Heart right ventricle (tissue), 16 donors: ENCODE measurements at places on chromosomes 2 and 18. TPM values are rescaled to one million over a fixed set of nuclear protein-coding genes. Genes with fewer than 3 reads are reported as not detected.
A peak's percentile ranks its signal among the peaks of the same experiment; 100 is the strongest.

The PAX3 gene
- not detected for total RNA-seq

The CCBE1 gene
- total RNA-seq: 3.6 TPM

The ELMOD3 gene
- total RNA-seq: 9.6 TPM

- H3K4me1 ChIP-seq: no peaks in the 10 kb centered on the region
- H3K36me3 ChIP-seq: peaks cover 5% of the 10 kb centered on the region
- no peaks in the 10 kb centered on the region for H3K27me3 ChIP-seq
These were observed 227.4 kb downstream of the ATAD2B start for GRCh38 chr2:23699580-23699925.

DNA sequence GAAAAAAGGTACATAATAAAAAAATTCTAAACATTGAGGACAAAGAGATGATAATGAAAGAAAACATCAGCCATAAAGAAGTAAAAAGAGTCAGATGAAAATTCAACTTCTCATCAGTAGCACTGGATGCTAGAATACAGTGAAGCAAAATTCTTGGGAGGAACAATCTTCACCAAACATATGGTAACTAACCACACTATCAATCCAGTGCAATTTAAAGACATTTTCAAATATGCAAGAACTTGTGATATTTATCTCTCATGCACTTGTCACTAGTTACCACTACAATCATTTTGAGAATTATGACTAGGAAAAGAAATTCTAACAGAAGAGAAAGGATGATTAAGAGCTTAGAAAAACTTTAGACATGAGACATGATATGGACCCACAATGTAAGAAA, 127.4 kb downstream of the RTTN start:
- DNase-seq: no peak
- no peaks in the 10 kb centered on the region for H3K4me1 ChIP-seq
- H3K27ac ChIP-seq: no peak overlapping the region

DNA sequence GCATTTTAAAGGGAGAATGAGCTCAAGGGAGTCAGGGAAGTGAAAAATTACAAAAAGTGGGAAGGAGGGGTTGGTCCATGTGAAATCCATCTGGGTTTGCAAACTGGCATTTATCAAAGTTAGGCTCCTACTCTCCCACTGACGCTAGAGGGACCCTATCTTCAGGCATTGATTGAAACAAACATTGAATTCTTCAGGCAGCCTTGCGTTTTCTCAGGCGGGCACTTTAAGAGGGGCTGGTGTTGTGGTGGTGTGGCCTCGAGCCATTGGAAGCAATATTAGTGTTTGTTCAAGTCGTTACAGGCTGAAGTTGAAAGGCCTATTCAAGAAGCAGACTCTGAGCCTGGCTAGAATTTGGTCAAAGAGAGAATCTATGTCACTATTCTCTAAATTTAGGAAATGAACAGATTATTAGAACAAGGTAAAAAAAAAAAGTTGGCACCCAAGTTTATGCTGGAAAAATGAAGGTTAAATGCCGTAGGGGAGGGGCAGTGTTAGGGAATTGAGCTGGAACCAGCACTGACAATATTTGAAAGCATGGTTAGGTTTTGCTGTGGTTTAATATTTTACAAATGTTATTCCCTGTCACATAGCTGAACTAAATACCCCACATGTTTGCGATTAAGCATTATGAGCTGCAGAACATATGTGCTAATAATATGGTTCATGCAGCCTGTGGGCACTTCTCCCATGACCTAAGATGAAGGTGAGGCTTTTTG, 36.8 kb downstream of the STON1 start:
- H3K4me3 ChIP-seq: no peak overlapping the region
- H3K27ac ChIP-seq: no peak overlapping the region
- H3K4me1 ChIP-seq: no peaks in the 10 kb centered on the region
- no peaks in the 10 kb centered on the region for H3K36me3 ChIP-seq
- H3K27me3 ChIP-seq: no peaks in the 10 kb centered on the region

DNA sequence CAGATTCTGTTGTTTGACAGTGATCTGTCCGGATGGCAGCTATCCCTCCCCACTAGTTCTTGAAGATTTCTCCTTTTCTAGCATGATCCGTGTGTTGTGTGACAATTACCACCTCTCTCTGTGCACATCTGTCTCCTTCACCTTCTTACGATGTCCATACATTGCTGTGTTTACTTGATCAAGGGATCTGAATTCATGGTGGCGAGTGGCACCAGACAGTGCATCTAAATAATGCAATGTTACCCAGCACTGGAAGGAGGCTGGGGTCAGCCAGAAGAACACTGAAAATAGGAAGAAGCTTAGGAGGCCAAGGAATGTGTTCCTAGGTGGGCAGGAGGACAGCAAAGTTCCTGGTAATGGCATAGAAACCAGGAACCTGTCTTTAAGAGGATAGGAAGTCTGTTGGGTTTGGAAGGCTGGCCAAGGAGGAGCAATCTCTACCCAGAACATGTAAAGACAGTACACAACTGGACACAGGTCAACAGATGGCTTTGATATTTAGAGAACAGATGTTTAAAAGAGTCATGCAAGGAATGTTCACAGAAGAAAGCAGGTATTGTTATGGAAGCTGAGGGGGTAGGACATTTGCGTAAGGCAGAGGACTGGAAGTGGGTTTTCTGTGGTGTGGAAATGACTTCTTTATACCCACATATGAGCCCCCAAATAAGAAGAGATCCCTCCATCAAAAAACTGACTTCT, 126.4 kb downstream of the HRH4 start:
- H3K27me3 ChIP-seq: no peaks in the 10 kb centered on the region
- DNase-seq: no peak
- no peak overlapping the region for H3K4me3 ChIP-seq
- H3K27ac ChIP-seq: no peak overlapping the region
- H3K36me3 ChIP-seq: no peaks in the 10 kb centered on the region

DNA sequence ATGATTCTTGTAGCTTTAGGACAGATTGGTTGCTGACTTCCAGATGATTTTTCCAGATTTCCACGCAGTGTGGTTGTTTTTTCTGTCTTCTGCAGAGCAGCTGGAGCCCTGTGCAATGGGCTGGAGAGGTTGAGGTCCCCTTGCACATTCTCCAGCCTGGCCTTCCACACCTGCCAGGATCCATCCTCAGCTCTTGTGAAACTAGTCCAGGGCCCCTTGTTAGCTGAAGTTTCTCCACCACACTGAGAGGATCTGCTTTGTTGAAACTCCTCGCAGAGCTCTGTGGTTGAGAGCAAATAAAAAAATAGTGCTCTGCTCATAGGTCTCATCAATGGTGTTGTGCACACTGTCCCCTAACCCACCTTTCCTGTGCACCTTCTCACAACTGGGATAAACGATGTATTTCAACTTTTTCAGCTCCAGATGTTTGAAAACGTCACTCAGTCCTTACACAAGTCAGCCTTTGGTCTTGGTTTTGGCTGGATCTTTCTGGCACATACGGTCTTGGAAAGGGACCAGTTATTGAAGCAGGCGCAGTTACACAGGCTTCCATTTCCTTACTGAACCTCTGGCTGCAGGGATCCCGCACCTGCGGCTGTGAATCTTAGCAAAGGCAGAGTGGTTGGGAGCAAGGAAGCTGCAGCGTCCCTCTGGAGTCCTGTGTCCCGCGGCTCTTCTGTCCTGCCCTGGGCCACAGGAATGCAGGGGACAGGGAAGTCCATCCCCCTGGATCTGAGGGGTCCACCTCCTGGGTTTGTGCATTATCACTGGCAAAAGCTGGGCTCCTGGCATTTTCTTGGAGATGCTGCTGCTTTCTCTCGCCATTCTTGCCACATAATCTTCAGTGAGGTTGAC, 272.0 kb upstream of the DSEL start:
- DNase-seq: no peak
- H3K4me1 ChIP-seq: no peaks in the 10 kb centered on the region
- H3K27me3 ChIP-seq: no peaks in the 10 kb centered on the region
- no peaks in the 10 kb centered on the region for H3K36me3 ChIP-seq

GRCh38 chr2:171590116-171590515, 67.8 kb downstream of the CYBRD1 start:
- no peaks in the 10 kb centered on the region for H3K36me3 ChIP-seq
- no peak overlapping the region for H3K4me3 ChIP-seq
- H3K4me1 ChIP-seq: no peaks in the 10 kb centered on the region
- no peak for DNase-seq
- peaks cover 5% of the 10 kb centered on the region for H3K27me3 ChIP-seq

- no peak for DNase-seq
- H3K27ac ChIP-seq: no peak overlapping the region
- no peak overlapping the region for H3K4me3 ChIP-seq
- H3K27me3 ChIP-seq: no peaks in the 10 kb centered on the region
- no peaks in the 10 kb centered on the region for H3K36me3 ChIP-seq
These were observed 59.0 kb downstream of the ANKRD44 start for GRCh38 chr2:197251576-197251975.

- H3K4me3 ChIP-seq: no peak overlapping the region
- H3K27me3 ChIP-seq: no peaks in the 10 kb centered on the region
- H3K4me1 ChIP-seq: no peaks in the 10 kb centered on the region
- H3K27ac ChIP-seq: no peak overlapping the region
- DNase-seq: no peak
These were observed 36.0 kb downstream of the NTSR2 start for GRCh38 chr2:11633923-11634478.

- H3K36me3 ChIP-seq: no peaks in the 10 kb centered on the region
- peaks cover 17% of the 10 kb centered on the region for H3K4me1 ChIP-seq
- H3K4me3 ChIP-seq: peak overlapping the region; percentile 61
- no peak for DNase-seq
- peak overlapping the region; percentile 96 for H3K27ac ChIP-seq
These were observed 446 bp upstream of the RHBDD1 start for GRCh38 chr2:226835420-226835795.

DNA sequence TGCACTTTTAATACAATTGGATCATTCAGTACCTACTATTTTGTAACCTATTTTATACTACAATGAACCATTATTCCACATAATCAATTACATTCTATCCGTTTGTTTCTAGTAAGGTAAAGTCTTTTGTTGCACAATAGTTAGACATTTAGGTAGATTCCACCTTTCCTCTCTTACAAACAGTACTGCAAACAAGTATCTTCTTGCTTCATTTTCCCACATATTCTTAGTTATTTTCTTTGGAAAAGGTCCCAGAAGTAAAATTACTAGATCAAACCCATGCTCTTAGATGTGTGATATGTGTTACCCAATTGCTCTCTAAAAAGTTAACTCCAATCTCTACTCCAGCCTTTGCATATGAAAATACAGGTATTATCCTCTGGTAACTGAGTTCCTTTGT, 49.6 kb downstream of the SPIRE1 start:
- peaks cover 24% of the 10 kb centered on the region for H3K4me1 ChIP-seq
- H3K4me3 ChIP-seq: no peak overlapping the region
- no peaks in the 10 kb centered on the region for H3K27me3 ChIP-seq
- no peak overlapping the region for H3K27ac ChIP-seq

DNA sequence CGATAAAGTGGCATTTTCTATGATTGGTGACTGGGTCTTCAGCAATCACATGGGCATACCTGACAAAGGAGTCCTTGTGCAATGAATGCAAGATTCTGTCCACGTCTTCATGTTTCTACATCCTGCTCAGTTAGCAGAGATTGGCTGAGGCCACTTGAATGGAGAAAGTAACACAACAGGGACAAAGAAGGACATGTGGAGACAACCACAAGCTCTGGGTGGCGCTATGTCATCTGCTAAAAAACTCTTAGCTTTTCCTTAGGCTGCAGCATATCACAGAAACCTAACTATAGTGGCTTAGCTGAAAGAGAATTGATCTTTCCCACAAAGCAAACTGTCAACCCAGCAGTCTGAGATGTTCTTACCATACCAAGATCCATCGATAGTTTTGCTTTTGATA, 1109.7 kb downstream of the SOCS6 start:
- H3K36me3 ChIP-seq: no peaks in the 10 kb centered on the region
- no peak overlapping the region for H3K27ac ChIP-seq
- no peaks in the 10 kb centered on the region for H3K4me1 ChIP-seq
- H3K27me3 ChIP-seq: no peaks in the 10 kb centered on the region
- no peak for DNase-seq
- no peak overlapping the region for H3K4me3 ChIP-seq

DNA sequence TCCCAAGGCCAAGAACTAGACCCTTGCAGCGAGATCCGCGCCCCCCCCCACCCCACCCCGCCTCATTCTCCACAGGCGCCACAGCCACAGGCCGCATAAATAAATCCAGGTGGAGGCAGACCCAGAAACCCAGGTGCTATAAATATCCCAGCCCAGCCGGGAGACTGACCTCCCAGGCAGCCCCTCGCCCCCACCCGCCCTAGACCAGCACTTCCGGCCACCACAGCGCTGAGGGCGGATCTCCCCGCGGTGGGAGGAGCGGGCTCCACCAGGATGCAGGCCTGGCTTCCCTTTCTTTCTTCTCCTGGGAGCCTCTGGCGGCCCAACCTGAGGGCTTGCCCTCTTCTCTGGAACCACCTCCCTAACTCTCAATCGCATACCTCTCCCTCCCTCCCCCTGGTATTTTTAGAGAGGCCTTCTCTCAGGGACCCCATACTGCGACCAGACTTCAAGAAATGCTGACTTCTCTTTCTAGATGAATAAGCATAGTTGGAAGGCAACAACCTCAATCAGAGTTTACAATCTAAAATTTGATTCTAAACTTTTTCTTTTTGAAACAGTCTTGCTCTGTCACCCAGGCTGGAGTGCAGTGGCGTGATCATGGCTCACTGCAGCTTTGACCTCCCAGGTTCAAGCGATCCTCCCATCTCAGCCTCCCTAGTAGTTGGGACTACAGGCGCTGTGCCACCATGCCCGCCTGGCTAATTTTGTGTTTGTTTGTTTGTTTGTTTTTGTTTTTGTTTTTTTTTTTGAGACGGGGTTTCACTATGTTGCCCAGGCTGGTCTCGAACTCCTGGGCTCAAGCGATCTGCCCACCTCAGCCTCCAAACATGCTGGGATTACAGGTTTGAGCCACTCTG, 55.0 kb downstream of the PKDCC start:
- peaks cover 24% of the 10 kb centered on the region for H3K4me1 ChIP-seq
- H3K4me3 ChIP-seq: peak overlapping the region; percentile 55
- H3K36me3 ChIP-seq: no peaks in the 10 kb centered on the region
- H3K27me3 ChIP-seq: no peaks in the 10 kb centered on the region

DNA sequence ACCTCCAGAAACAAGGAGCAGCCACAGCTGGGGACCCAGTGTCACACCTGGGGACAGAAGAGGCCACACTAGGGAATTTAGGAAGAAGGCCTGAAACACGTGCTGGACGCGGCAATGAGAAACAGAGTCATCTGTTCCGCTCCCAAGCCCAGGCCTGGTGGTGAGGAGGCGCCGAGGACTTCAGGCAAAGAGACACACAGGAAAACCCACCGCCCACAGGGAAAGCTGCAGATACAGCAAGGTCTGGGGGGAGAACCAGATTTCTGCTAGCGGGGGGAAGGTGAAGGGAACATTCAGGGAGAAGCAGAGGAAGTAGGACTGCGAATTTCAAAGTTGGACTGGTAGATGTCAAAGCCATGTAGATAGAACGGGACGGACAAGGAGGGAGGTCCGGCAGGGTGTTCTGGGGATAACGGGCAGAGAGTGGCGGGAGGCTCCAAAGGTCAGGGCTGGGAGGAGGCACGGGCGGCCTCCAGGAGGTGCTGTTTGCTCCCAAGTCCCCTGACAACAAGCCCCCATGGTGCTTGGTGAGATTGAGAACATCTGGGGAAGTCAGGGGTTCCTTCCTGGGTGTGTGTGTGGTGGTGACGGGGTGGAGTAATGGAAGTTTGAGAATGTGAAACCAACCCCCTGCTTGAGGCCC, 351.7 kb upstream of the MYT1L start:
- H3K36me3 ChIP-seq: no peaks in the 10 kb centered on the region
- H3K4me1 ChIP-seq: no peaks in the 10 kb centered on the region
- DNase-seq: no peak
- H3K27me3 ChIP-seq: no peaks in the 10 kb centered on the region
- no peak overlapping the region for H3K27ac ChIP-seq
